NCI-H1694 (cell line): ENCODE measurements at places on chromosomes 4 and X.

DNA sequence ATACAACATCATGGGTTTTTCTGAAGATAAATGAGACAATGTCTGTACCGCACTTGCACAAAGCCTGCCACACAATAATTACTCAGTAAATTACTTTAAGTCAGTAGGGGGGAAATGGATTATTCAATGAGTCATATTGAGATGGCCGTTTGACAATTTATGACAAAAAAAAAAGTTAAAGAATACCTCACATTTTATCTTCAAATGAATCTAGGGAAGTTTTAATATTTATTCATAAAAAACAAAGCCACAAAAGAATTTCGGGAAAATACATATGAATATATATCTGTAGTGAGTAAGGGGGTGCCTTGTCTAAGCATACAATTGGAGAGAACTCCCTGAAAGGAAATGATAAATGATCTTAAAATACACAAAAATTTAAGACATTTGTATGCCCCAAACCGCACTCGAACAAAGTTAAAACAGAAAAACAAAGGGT is 197.0 kb upstream of the SLC7A11 start:
- DNase-seq: no peak

- no peak for DNase-seq
Observed at GRCh38 chrX:71615056-71615455, 3.3 kb downstream of the CXCR3 start.

- no peak for DNase-seq
Observed at GRCh38 chr4:114072781-114073180, 93.3 kb upstream of the ARSJ start.

DNA sequence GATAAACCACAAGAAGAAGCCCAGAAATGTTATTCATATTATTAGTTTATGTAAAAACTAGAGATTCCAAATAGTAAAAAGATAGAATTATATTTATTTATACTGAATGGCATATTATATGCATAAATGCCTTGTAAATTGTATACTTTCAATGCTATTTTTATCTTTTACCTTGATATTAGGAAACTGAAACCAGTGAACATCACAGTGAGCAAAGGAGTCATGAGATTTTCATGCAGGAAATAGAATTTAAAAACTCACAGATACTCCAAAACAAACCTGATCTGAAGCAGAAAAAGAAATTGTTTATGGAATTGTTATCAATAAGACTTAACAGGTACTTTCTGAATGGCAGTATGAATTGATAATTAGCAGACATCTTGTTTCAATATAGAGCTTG is 207.3 kb upstream of the CENPE start:
- no peak for DNase-seq

DNA sequence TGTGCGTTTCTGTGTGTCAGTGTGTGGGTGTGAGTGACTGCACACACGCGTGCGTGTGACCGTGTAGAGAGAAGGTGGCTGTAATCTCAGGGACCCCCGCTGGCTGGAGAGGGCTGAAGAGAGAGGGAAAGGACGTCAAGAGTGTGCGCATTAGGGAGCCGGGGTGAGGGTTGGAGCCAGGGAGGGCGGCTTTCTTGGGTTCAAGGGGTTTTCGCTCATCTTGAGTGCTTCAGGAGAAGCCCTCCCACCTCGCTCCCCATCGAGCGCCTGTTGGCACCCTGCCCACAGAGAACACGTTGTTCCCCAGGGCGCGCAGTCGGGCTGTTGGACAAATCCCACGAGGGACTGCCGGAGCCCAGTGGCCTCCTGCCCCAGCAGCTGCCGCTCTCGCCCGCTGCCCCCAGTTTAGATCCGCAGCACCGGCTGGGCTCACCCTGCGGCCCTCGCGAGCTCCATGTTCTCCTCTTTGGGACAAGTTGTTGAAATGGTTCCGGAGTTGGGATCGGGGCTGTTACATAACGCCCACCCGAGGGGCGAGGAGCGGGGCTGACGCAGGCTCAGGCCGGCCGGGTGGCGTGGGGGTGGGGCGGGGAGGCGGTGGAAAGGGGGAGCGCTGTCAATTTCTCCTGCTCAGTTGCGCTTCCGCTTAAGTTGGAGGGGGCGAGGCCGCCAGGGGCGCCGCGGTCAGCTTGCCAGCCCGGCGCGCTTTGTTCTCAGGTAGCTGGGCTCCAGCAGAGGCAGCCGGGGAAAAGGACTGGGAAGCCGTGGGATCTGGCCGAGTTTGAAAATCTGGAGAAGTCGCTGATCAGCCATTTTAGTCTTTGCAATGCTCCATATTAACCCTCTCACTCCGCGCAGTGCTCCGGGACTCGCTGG is 1.6 kb downstream of the GRIA2 start:
- peak; percentile 39 for DNase-seq

DNA sequence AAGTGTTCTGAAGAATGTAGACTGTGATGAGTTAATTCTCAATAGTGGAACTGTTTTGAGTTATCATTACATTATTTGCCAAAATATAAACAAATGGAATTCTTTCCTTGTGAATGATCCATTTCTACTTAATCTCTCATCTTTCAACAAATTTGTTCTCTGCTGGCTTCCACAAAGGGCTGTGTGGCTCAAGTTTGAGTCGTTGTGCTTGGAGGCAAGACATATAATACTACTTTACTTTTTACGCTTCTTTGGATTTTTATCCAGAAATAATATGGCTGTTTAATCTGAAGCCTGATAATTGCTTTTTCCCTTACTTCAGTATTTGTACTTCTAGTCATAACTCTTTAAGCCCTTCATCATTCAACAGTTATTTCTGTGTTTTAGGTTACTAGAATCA is 169.5 kb downstream of the ARHGAP10 start:
- DNase-seq: no peak

DNA sequence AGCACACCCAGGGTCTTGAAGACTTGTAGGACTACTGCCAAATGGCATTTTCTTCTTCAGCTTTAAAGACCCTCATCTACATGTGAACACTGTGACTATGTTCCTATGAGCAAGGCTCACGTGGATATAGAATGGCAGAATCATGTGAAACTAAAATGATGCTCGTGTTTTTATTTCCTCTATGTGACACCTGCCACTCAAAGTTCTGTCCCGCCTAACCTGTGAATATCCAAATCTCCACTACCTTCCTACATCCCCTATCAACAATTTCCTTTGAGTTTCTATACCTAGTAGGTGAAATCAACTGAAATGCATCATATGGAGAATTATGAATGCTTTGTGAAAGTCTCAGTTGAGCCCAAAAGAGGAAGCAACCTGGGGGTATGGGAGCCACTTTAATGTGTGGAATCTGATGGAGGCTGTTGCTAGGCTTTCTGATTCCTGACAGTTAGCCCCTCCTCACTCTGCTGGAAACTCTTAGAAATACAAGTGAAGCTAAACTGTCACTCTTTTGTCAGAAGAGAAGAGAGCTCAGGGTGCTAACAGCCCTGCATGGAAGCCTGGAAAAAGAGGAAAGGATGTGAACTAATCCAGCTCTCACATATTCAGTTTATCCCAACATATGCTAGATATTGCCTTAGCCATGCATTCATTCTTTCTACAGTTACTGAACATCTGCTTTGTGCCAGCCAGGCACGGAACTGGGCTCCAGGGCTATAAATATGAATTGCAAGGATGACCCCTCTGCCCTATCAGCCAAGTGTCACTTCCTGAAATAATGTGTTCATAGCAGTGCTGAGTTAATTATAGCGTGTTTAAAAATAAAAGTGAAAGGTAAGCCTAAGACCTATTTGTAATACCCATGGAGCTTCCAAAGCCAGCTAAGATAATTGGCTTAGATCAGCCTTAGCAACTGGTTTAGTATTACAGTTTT is 11.0 kb downstream of the LHFPL1 start:
- DNase-seq: no peak

DNA sequence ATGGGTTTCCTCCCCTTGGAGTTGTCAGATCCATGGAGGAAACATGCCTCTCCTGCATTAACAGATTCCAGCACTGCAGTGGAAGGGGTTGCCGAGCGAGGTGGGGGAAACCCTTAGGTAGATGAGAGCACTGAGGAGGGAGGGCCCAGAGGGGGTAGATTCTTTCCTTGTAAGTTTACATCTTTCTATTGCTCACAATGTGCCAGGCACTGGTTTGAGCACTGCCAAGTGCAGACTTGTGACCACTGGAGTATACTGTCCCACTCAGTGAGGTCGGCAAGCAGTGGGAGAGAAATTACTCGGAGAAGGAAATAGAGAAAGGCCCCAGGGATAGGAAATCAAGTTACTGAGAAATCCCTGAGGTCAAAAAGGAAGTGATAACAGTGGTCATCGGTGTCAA is 27.8 kb upstream of the TMEM154 start:
- DNase-seq: no peak

GRCh38 chrX:148269513-148269912 is 230.9 kb upstream of the AFF2 start:
- no peak for DNase-seq

GRCh38 chr4:2413821-2414610 is 4.4 kb downstream of the ZFYVE28 start:
- no peak for DNase-seq

DNA sequence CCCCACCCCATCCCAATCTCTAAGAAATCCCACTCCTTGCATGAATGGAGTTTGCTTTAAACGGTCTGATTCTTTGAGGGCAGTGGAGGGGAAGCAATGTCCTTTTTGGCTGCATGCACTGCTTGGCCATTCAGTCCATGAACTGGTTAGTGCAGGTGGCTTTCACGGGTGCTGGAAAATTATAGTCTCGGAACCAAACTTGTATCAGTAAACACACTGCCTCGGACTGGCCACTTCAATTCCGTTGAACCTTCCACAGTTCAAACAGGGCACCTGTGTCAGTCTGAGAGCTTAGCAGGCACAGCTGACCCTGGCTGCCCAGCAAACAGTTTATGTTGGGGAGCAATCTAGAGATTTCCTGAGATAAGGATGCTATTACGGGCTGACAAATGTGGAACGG is 255.6 kb downstream of the DHX15 start:
- no peak for DNase-seq

GRCh38 chrX:119481323-119481801 is 13.1 kb downstream of the SLC25A5 start:
- no peak for DNase-seq

GRCh38 chr4:87209696-87210095 is 10.7 kb downstream of the KLHL8 start:
- DNase-seq: no peak

- DNase-seq: no peak
Observed at GRCh38 chrX:32871636-32872035, 339.7 kb downstream of the DMD start.

DNA sequence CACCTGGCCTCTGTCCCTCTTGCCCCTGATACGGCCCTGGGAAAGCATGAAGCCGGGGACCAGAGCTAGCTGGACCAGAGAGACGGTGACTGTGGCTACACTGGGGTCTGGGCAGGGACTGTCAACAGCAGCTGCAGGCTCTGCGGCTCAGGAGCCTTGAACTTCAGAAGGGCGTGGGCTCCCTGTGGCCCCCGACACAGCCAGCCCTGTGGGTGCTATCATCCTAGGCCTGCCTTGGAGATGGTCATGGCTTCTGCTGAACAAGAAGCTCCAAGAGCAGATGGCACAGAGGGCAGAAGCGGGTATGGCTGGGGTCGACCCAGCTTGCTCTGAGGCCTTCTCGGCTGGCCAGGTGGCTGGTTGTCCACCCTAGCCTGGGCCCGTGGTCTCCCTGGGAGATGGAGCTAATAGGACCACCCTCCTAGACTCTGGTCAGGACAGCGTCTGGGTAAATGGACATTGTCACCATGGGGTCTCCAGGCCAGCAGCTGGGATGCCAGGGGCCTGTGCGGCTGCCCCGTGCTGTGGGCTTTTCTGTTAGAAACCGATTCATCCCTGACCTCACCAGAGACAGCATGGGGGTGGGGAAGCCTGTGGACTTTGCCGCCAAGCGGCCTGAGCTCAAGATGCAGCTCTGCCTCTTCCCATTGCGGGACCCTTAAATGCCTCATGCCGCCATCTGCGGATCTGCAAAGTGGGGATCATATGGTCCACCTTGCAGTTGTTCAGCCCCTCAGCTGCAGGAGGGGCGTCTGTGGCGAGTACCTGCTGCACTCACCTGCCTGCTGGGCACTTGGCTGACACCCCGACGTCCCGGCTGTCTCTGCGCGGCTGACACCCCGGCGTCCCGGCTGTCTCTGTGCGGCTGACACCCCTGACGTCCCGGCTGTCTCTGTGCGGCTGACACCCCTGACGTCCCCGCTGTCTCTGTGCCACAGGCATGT is 21.1 kb downstream of the CPZ start:
- no peak for DNase-seq

- DNase-seq: no peak
Observed at GRCh38 chrX:1075156-1075555, 137.3 kb downstream of the CRLF2 start.

DNA sequence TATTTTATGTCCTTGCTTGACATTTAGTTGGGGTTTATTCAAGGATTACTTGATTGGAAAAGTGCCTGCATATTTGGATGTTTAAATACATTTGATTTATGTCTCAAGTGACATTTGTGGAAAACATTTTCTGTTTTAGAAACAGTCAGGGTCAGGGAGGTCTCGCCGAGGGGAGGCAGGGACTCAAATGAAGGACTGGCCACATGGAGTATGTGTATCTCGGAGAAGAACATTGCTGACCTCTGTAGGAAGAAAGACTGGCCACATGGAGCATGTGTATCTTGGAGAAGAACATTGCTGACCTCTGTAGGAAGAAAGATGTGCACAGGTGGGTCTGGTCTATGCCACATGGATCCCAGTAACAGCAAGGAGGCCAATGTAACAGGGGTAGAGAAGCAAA is 233.6 kb downstream of the TRIML1 start:
- no peak for DNase-seq

GRCh38 chrX:13287816-13288215 is 32.0 kb downstream of the ATXN3L start:
- no peak for DNase-seq

- no peak for DNase-seq
Observed at GRCh38 chrX:120477453-120477852, 8.4 kb upstream of the LAMP2 start.

DNA sequence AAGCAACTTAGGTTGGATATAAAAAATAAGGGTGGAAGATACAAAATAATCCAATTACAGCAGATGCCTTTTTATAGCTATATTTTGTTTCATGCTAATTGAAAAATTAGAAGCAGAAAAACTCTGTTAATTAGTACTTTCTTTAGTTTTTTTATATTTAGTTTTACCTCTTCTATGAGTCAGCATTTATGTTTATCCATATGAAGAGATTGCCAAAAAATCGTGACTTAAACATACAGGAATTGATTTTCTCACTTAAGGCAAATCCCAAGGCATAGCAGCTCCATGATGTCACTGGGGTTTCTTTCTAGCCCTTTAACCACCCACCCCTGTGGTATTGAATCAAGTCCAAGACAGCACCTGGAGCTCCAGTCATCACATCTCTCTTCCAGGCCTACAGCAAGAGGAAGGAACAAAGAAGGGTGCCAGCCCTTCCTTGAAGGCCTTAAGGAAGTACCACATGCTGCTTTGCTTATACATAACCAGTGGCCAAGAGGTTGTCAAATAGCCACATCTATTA is 365.8 kb upstream of the TENM3 start:
- DNase-seq: no peak

DNA sequence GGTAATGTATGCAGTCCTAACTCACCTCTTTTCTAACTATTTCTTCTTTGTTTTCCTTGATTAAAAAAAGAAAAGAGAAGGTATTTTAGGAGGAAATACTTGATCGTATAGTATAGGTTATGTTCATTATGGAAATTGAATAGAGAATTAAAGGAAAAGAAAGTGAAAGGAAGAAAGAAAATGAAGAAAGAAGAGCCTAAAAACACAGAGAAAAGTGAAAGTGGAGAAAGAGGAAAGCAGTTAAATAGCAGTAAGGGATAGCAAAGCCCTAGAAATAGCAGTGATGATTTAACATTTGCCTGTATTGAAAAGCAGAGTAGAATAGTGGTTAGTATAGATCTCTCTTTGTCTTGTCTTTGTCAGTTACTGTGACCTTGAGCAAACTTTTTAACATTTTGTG is 37.0 kb downstream of the MRPL1 start:
- no peak for DNase-seq
